ENCODE measurements at places on chromosomes 2 and 18. TPM values are rescaled to one million over a fixed set of nuclear protein-coding genes. Genes with fewer than 3 reads are reported as not detected.
A peak's percentile ranks its signal among the peaks of the same experiment; 100 is the strongest.

DNA sequence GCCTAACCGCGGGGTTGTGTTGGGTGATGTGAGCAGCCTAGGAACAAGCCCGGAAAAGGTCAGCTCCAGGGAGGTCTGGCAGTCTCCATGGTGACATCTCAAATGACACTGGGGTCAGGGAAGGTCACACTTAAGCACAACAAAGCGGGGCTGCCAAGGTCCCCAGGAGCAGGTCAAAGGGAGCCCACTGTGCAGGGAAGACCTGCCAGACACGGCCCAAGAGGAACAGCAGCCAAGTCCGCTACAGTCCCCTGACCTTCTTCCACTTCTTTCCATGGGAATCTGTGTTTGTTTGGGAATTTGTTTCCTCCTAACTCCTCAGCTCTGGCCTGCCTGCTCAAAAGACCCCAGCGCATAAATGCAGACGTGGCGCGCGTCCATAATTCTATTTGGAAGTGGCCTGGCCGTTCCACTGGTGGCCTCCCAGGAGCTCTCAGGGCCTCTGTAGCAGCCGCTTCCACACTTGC, 232.1 kb upstream of the COPS8 start:
- no peak for DNase-seq

- no peak for DNase-seq
These were observed 57.3 kb downstream of the IRS1 start for GRCh38 chr2:226742347-226742746.

DNA sequence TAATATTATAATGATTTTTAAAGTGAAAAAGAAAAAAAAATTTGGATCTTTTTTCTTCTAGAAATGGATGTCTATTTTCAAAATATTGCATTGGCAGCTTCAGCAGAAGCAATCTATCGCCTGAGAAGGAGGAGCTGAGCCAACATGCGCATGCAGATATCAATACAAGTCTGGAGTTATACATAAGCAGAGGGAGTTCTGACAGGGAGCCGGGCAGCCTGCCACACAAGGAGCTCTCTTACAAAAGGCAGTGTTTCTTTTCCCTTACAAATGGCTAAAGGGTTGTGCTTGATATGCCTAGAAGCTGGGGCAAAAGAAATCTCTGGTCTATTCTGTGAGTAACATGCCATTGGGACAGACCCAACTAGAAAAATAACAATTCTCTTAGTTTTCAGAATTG, 291.9 kb upstream of the TRIB2 start:
- DNase-seq: no peak

DNA sequence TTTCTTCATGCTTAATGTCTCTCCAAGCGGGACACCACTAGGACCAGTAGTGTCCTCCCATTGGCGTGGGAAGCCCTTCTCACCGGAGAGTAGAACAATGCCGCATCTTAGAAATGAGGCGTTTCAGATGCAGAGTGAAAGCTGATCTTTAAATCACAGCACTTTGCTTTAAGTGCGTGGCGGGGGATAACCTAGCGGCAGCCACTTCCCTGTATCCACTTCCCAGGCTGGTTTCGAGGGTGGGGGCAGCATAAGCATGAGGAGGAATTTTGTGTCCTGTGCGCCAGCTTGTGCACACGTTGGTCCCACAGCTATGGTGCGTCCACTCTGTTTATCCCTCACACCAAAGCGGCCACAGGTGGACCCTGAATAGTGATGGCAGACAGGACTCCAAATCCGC, 63.1 kb downstream of the MBP start:
- no peak for DNase-seq

DNA sequence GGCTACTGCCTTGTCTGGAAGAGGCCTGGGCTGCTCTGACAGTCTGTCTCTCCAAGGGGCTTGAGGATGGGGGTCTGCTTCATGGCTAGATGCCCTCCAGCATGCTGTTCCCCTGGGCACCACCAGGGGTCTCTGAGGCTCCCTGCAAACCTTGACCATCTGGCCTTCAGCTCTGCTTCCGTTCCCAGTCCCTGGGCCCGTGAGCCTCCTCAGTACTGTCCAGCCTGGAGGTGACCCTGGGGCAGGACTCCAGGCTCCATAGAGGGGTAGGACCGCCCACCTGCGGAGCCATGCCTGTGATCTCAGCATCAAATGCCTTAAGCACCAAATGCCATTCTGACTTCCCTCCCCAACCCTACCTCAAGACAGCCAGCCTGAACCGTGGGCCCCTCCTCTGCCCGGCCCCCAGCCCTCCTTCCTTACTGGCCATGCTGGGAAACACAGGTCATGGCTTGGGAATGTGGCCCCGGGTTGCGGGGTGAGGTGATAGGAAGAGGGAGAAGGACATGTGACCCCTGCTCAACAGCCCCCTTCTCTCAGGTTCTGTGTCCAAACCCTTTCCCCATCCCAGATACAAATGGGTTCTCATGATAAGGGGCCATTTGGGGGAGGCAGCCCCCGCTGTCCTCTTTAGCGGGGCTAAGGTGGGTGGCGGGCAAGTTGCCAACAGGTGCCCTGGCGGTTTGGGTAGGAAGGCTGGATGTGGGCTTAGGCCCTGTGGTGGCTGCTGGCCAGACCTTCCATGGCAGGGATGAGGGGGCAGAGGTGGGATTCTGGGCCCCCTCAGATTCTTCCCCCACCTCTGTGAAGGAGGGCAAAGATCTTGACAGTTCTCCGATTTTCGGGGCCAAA, 25.0 kb downstream of the SPEG start:
- peak; percentile 55 for DNase-seq

GRCh38 chr2:45857867-45858520, 206.5 kb downstream of the PRKCE start:
- no peak for DNase-seq

GRCh38 chr2:236712304-236712703, 142.7 kb downstream of the ACKR3 start:
- DNase-seq: peak; percentile 11

GRCh38 chr2:140814141-140814540, 1316.7 kb downstream of the LRP1B start:
- peak; percentile 5 for DNase-seq

GRCh38 chr2:176914371-176914770, 298.2 kb upstream of the HNRNPA3 start:
- DNase-seq: no peak

DNA sequence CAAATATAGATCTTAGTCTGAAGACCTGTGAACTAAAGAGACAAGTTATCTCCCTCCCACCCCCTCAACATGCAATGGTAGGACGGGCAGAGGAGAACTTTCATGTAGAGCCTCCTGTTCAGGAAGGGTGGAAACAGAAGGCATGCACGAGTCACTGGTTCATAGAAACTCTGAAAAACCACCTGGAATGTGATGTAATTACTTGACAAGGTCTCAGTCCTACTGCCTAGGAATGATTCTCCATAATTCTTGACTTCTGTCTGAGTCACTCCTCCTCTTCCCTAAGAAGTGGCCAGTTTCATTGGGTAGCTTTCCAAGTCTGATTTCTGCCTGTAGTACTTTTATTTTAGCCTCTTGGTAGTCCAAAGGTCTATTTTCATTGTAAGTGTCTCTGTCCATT, 277.3 kb downstream of the PTPRM start:
- no peak for DNase-seq

DNA sequence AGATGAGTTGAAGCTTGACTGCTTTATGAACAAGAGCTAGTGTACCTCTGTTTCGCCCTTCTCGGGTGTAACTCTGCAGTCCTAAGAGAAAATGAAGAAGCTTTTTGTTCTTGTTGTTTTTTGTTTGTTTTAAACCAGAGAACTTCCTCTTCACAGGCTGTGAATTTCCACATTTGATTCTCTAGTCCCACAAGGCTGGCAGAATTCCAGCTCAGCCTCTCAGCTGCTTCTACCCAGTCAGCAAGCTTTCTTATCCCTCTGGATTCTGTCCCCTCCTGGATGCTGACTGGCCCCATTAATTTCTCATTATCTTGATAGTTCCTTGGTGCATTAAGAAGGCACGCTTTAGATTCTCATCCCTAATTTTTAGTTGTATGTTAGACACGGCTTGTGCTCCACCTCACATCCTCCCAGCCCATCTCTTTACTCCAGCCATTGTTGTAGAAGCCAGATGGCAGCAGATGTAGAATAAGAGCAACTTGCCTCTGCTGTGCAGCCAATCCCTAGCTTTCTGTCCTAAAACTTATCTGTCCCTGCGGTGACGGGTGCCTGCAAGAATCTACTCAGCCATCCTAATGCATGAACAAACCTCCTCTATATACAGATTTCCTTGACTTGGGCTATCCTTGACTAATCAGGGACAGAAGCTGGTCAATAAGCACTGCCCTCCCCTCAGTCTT, 12.3 kb upstream of the RESP18 start:
- DNase-seq: peak; percentile 13

DNA sequence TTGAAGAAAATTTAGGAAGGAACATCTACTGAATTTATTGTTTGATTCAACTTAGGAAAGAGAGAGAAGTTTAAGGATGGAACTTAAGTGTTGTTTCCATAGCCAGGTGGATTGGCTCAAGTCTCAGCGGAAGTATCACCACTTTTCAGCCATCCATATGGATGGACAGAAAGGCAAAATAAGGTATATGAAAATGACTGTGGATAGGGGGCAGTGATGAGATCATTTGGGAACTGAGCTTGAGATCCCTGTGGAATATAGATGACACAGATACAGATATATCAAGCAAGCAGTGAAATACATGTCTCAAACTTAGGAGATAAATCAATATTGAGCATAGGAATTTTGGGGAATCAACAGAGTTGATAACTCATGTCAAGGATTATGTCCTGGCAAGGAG, 1462.7 kb upstream of the NXPH2 start:
- DNase-seq: no peak

GRCh38 chr2:205175831-205176230, 506.5 kb upstream of the NRP2 start:
- no peak for DNase-seq

DNA sequence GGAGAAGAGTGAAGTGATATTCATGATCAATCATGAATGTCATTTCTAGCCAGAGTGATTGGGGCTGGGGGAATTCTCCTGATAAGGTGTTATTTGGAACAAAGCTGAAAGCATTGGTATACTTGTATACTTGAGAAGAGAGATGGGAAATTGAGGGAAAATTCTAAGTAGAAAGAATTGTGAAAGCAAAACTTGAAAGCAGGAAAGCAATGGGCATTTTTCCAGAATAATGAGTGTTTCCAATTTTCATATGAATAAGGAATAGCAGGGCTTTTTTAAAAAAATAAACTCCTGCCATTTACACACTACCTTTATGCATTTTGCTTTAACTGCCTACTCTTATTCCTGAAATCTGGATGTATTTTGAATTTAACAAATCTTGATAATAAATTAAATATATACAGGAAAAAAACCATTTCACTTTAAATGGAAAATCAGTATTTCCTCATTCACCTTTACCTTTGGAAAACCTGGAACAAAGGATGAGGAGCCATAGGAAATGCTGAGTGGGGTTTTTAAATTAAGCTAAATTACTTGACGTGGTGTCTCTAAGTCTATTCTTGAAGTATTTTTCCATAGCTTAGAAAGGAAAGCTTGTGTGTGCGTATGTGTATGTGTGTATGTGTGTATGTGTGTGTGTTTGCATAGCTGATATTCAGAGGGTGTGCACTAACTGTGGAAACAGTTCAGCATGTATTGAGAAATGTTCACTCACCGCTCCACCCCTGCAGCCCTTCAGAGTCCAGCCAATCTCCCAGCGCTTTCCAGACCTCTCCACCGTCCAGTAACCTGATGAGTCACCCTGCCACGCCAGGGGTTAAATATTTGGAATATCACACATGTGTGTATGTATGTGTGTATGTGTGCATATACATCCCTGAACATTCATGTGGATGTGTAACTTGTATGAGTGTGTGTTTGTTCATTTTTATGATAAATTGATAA, 427.3 kb downstream of the THSD7B start:
- peak; percentile 85 for DNase-seq

GRCh38 chr2:189548666-189549448, 31.7 kb downstream of the SLC40A1 start:
- DNase-seq: peak; percentile 16

DNA sequence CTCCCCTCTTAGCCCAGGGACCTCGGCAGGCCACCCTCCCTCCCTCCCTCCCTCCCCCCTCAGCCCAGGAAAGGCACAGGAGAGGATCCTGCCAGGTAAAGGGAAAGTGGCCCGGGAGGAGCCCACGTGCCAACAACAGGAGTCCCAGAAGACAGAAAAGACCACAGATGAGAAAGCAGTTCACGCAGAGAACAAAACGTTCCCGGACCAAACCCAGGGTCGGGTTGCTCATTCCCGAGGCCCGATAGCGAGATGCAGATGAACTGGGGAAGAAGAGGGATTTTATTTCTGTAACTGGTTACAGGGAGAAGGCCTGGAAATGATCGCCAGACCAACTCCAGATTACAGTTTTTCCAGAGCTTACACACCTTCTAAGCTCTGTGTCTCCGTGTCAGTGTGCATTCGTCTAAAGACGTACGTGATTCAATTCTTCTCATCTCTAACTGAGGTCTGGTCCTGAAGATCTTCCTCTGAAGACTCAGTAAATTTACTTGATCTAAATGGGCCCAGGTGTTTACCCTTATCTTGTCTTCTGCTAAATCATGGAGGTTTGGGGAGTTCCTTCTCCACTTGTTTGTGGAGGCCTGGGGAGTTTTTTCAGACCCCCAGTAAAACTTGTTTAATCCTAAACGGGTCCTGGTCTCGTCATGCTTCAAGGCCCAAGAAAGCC, 807 bp upstream of the NEU4 start:
- DNase-seq: no peak

DNA sequence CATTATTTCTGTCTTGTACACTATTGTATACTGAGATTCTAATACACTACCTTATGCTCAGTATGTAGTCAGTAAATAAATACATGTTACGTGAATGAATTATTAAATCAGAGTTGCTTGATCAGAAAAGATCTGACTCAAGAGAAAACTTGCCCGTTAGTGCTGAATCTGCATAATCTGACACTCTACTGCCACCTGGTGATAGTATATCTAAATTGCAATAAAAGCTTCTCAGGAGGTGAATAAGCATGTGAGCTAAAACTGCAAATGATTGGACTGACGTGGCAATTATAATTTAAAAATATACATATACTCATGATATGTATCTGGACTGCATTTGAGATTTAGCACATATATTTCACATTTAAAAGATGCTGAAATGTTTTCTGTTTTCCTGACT, 70.4 kb downstream of the KIAA1328 start:
- peak; percentile 43 for DNase-seq

- DNase-seq: peak; percentile 87
These were observed 106.5 kb upstream of the MAP3K20 start for GRCh38 chr2:172969166-172969565.

DNA sequence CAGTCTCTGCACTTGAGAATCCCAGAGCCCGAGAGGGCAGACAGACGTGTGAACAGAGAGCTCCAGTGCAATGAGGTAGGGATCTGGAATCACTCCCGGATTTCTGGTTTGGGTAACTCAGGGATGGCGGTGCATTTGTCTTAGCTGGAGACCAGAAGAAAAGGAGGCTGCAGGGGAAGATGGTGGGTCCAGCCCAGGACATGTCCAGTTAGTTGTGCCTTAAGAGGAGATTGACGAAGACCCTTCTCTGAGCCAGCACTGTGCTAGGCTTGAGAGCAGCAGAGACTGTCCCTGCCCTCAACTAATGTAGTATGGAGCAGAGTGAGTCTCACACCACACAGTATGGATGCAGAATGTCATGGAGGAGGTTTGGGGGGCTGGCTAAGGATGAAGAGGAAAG, 150.6 kb upstream of the COPS8 start:
- DNase-seq: no peak

The RBMS1 gene
- 66.8 TPM for total RNA-seq

The RIT2 gene
- not detected for total RNA-seq

The LDAH gene
- total RNA-seq: 17.0 TPM

The UGT1A5 gene
- total RNA-seq: not detected

The CHRND gene
- not detected for total RNA-seq

The HES6 gene
- 19.7 TPM for total RNA-seq

The CIB4 gene
- total RNA-seq: not detected

The TEKT4 gene
- not detected for total RNA-seq

The TTN gene
- 0.05 TPM for total RNA-seq
